ENCODE measurements at places on chromosomes 7 and 10.

DNA sequence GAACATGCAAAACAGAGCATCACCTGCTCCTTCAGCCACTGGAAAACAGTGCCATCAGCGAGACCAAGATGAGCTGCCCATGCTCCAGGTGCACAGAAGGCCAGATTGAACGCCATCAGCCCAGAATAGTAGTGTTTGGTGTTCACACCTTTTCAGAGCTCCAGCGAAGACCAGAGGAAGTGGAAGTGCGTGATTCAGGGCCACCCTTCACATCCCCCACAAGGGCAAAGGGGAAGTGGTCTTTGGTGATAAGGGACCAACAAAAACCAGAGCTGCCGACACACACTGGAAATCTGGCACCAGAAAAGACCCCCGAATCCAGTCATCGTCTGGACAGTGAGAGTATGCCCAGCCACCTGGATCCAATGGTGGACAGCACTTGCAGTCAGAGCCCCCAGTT, 29.5 kb upstream of the TMEM72 start:
- DNase-seq = no peak

- DNase-seq = no peak
Measured at GRCh38 chr7:24800667-24801066, 43.4 kb upstream of the GSDME start.

DNA sequence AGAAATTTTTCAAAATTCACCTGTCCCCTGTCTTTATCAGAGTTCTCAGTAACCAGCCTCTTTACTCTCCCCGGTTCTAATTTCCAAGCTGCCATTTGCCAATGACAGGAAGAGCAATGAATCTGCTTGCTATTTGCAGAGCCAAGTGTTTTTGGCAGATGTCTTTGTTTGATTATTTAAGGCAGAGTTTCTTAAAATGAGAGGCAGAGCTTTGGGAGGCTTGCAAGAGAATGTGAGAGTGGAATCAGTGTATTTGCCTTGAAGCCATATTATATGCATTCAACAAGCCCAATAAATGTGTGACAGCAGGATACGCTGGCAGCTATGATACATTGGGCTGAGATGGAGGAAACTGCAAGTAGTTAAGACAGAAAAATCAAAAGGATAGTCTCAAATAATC, 196.5 kb downstream of the PHF14 start:
- no peak for DNase-seq

DNA sequence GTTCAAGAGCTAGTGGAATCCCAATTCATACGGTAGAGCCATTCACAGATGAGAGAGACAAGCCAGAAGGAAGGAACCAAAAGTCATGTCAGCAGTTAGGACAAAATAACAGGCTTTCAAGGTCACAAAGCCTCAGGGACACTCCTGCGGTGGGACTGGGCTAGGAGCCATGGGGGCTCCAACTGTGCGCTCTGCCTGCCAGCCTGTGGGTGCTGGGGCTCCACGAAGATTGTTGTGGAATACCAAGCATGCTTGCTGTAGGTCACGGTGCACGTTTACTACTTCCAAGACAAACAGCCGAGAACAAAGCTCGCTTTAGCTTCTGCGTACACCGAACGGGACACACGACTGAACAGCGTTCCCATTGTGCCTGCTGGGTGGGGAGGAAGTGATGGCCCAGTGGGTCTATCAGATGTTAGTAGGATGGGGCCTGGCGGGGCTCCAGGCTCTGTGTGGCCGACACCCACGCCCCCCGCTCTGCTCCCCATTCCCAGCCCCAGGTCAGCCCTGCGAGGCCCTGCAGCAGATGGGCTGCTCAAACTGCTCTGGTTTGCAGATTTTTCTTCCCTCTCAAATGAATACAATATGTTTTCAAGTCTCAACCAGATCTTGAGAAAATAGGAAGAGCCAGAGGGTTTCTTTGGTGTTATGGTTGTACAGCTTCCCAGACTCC, 158.9 kb downstream of the EGFR start:
- DNase-seq = no peak

DNA sequence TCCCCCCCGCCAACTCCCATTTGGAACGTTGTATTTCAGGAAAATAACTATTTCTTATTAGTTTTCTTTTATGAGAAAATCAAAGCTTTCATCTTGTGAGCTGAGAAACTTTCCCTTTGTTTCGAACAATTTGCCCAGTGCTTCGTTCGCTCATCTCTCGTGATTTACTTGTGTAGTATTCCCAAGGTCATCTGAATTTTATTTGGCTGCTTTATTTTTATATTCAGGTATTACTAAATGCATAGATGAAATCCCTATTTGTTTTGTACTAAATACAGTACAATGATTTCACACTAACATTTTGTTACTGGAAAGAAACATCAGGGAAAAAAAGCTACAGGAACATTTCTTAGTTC, 12.0 kb upstream of the EBLN1 start:
- no peak for DNase-seq

GRCh38 chr7:114784177-114784576, 137.7 kb upstream of the MDFIC start:
- no peak for DNase-seq

DNA sequence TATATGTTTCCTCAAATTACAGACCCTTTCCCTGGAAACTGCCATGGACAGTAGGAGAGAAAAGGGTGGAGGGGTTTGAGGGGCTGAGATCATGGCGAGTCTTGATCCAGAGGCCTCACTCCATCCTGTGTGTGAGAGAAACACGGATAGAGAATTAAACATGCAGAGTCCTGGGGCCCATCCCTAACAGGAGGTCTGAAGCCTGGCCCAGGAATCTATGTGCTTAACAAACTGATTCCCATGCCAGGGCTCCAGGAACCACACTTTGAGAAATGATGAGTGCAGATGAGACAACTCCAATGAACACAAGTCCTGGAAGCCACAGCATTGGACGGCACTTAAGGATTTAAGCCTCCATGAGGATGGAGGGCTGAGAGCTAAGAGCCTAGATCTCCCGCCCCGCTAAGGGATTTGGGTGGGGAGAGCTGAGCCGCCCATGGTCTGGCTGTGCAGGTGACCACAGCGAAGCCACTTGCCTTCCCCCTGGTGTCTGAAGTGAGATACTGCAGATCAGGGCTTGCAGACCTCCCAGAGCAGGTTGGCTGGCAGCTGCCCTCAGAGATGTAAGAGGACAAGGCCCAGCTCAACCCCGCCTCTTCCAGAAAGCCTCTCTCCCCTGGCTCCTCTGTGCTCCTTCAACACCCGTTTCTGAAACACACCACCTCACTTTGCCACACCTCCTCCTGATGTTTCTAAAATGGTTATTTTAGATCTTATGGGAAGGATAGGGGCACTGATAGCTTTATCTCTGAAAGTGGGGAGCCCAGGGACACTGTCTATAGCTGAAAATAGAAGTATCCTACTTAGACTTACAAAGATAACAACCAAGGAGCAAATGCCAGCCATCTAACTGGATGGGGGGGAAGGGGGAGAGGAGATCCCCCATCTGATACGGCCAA, 24.8 kb upstream of the EIF5AL1 start:
- DNase-seq = no peak

- DNase-seq = no peak
Measured at GRCh38 chr10:131430716-131431412, 119.3 kb upstream of the TCERG1L start.

DNA sequence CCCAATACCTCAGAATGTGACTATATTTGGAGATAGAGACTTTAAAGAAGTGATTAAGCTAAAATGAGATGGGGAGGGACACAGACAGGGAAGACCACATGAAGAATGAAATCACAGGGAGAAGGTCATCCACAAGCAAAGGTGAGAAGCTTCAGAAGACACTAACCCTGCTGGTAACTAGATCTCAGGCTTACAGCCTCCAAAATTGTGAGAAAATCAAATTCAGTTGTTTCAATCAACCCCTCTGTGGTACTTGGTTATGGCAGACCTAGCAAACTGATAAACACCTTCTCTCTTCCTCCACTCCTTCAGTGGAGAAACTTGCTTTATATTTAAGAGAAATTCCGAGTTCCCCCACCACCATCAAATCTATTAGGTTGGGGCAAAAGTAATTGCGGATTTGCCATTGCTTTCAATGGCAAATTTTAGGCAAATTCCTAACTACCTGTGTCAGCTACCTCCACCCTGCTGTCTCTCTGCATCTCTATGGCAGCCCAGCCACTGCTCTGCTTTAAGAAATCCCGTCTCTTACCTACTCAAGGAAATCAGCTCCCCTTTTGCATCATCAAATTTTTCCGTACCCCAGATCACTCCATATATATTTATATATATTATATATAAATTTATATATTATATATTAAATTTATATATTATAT, 38.2 kb downstream of the SEMA3E start:
- DNase-seq = no peak

DNA sequence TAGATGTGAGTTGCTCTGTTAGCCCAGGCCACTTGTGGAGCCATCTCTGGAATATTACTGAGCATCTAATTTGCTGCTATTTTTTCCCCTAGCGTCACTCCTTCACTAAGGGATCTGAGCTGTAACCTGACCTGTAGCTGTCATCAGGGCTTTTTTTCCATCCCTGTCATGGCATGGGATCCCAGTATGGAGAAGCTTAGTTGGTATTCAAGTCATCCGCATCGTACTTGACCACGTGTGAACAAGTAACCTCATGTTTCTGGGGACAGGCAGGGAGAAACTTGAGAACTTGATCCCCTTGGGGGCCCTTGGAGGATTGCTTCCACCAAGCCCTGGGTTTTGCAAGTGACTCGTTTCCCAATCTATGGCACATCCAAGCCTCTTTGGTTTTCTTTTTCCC, 474.4 kb upstream of the GALNT17 start:
- no peak for DNase-seq

GRCh38 chr7:8386926-8387550, 46.4 kb upstream of the NXPH1 start:
- no peak for DNase-seq

- DNase-seq = no peak
Measured at GRCh38 chr10:106224676-106225075, 939.8 kb downstream of the SORCS1 start.

- DNase-seq = no peak
Measured at GRCh38 chr10:90740265-90740664, 117.6 kb downstream of the HTR7 start.

DNA sequence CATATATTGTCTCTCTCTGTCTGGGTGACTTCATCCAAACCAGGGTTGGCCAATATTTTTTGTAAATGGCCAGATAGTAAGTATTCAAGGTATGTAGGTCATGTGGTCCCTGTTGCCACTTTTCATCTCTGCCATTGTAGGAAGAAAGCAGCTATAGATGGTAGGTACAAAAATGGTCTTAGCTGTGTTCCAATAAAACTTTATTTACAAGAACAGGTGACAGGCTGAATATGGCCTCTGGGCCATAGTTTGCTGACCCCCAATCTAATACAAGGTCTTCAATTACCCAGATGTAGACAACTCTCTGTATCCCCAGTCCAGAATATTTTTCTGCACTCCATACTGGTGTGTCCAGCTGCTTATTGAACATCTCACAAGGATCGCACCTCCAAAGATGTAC, 166.2 kb upstream of the FZD8 start:
- DNase-seq = no peak

DNA sequence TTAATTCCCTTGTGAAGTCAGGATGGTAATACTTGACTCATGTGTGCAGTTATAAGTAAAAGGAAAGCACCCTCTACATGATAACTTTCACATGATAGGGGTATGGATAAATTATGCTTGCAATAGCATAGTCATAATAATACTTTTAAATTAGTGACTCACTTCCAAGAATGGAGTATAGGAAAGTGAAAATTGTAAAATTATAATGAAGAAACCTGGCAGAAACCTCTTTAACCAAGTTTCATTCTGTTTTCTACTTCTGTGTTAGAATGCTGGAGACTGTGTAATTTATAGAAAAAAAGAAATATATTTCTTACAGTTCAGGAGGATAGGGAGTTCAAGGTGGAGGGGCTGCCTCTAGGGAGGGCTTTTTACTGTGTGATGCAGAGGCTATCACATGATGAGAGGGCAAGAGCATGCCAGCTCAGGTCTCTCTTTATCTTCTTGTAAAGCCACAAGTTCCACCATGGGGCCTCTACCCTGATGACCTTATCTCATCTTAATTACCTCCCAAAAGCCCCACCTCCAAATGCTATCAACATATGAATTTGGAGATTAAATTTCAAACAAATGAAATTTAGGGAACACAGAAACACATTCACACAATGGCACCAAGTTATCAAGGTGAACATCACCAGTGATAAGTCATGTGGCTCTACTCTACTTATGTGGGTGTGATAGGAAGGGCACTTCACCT, 43.2 kb downstream of the HDAC9 start:
- DNase-seq = no peak

DNA sequence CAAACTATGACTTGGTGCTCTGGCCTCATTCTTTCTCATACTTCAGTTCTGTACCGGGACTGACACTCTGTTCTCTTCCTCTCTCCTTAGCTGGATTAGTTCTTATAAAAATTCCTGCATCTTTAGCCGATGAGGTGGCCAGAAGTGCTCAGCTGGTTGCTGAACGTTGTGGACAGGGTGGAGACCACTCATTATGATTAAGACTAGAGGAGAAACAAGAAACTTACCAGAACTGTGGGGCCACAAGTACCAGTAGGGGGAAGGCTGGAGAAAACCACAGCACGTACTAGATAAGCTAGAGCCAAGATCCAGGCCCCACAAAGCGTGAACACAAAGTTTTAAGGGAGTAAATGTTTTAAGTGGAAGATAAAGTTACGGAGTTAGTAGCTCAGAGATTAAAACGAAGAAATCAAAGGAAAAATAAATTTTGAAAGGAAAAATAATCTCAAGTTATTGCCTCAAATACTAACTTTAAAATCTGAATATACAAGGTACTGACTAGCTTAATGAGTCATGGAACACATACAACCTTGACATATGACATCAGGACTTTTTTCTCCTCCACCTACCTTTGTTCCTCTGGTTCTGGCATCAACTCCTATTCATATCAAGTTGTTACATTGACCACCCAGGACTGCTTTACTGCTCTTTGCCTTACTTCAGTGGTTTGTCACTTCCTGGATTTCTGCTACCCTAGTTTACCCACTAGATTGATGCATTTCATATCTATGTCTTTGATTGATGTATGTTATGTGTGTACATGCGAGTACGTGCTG, 469.0 kb downstream of the TFEC start:
- DNase-seq = no peak

- no peak for DNase-seq
Measured at GRCh38 chr7:106968160-106968559, 76.3 kb upstream of the PRKAR2B start.

DNA sequence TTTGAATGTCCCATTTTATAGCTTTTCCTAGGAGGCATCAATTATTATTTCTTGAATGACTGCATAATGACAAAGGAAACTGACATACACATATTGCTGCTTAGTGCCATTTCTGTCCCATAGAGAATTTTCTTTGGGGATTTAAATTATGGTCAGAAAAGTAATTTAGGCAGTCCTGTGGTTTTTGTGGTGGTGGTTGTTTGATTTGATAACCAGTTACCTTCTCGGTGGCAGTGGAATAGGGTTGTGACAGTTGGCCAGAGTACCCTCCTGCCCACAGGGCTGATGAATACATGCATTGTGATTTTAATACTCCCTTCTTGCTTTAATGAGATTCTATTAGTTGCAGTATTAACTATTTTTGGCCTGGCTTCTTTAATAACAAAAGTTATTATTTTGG, 6.6 kb upstream of the SGCE start:
- DNase-seq = no peak

GRCh38 chr7:4888161-4888560, 4.6 kb upstream of the RADIL start:
- DNase-seq = no peak

GRCh38 chr10:77983384-77984341, 45.7 kb downstream of the POLR3A start:
- DNase-seq = no peak

GRCh38 chr10:33570495-33570894, 236.0 kb upstream of the NRP1 start:
- DNase-seq = no peak

Data from T-helper 1 cell (primary cell).